NCI-H1417 (cell line): ENCODE measurements at places on chromosomes 5 and 9.
A peak's percentile ranks its signal among the peaks of the same experiment; 100 is the strongest.

- DNase-seq: no peak
Measured at GRCh38 chr5:18097817-18098216, 463.6 kb downstream of the TAF11L14 start.

DNA sequence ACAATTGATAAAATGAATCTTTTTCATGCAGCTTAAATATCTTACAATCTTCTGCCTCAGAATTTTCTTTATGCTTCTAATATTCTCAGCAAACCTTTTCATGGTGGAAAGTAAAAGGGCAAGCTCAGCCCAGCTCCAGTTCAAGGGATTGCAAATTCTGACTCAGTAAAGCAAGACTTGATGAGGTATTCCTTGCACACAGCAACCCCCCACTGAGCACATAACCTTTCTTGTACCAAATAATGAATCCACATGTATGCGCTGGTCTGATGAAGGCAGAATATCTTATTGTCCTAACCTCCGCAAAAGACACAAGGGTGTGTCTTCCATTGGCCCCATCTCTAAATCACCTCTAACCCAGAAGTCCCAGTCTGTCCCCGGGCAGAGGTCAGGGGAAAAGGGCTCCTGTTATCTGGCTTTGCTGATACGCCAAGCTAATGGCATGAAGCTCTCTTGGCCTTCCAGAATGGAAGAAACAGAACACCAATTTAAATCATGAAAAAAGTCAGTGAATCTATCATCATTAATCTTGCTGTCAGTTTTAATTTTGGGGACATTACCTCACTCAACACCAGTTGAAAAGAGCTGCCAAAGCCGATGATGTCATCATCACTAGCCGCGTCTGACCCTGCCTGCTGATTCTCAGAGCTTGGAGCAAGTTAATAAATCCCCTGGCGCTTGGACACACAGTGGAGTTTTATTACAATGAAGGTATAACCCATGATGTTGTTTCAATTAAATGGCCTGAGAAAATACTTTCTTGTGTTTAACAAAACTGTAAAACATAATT, 592.5 kb upstream of the CLINT1 start:
- peak; percentile 8 for DNase-seq

DNA sequence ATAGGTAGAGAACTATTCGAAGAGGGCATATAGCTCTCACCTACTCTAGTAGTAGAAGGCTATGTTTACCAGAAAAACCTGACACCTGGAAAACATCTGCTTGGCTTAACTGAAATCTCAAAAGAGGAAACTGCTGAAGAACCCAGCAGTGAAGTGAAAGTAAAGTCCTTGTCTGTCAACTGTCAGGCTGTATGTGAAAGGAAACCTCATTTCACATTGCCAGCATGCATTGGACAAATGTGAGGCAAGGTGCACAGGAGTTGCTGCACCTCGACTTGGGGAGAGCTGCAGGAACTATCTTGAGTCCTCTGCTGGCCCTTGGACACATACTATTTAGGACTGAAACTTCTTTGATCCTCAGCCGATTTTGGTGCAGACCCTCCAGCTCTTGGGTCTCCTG, 53.3 kb downstream of the NREP start:
- no peak for DNase-seq

GRCh38 chr5:109225716-109226625, 183.8 kb downstream of the PJA2 start:
- DNase-seq: no peak

GRCh38 chr9:90795871-90796317, 5.7 kb upstream of the SYK start:
- DNase-seq: no peak

DNA sequence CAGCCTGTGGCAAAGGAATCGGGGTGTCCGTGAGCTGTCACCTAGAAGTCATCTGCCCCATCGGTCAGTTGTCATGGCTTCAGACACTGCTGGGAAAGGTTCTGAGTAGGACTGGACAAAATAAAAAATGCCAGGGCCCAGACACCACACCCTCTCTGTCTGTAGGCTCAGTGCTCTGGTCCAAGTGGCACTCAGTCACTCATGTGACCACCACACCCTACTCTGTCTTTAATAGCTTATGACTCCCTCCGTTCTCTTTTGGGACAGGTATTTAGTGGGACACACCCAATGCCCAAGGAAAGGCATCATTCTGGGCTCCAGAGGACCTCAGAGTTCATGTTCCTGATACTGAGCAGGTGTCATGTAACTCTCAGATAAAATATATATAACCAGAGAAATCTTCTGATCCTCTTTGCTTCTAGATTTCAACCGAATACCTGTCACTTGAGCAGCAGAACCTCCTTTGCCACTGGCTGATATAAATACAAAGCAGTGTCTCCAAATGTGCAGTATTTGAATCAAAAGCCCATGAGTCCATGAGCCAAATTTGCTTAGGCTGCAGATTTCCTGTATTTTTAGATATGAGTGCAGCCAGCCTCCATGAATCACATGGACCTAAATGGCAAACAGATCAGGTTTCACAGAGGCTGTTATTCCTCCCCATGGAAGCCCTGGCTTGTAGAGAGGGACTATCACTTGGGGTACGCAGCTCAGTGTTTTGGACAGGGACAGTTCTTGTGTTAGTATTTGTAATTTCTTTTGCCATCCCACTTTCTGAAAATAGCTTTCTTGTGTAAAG, 272.0 kb downstream of the ARHGAP26 start:
- peak; percentile 48 for DNase-seq

DNA sequence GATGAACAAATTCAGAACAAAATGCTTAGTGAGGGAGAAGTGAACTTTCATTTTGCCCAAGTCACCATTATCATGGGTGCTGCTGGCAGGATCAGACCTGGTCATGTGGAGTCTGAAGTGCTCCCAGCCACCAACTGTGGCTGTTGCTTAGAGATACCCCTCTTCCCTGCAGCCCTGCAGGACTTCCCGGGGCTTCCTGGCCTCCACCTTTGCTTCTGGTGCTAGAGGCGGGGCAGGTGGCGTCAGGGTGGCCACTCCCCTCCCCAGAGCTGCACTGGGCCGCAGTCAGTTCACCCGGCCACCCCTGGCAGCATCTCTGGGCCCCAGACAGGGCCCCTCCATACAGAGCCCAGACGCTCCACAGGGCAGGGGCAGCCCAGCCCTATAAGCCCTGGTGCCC, 30.0 kb upstream of the SLC12A7 start:
- peak; percentile 72 for DNase-seq

GRCh38 chr9:26502311-26502710, 390.3 kb downstream of the CAAP1 start:
- no peak for DNase-seq

DNA sequence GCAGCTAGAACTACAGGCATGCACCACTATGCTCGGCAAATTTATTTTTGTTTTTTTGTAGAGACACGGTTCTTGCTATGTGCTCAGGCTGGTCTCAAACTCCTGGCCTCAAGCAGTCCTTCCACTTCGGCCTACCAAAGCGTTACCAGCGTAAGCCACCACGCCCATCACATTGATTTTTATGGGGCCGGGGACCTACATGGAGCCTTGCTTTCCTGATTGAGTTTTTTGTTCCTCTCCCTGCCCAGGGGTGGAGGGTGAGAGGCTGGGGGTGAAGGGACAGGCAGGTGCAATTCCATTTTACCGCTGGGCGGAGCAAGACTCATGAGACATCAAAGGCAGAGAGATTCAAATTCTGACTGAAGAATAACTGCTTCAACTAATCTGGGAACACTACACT, 1.9 kb downstream of the ALDH1B1 start:
- no peak for DNase-seq

GRCh38 chr9:87327575-87328125, 170.0 kb upstream of the DAPK1 start:
- no peak for DNase-seq

- DNase-seq: no peak
Measured at GRCh38 chr5:53423724-53424123, 56.7 kb upstream of the FST start.
